ENCODE measurements at places on chromosomes 6 and 20.

GRCh38 chr20:58708246-58708931 lies 15.8 kb downstream of the NPEPL1 start:
- DNase-seq: no peak

DNA sequence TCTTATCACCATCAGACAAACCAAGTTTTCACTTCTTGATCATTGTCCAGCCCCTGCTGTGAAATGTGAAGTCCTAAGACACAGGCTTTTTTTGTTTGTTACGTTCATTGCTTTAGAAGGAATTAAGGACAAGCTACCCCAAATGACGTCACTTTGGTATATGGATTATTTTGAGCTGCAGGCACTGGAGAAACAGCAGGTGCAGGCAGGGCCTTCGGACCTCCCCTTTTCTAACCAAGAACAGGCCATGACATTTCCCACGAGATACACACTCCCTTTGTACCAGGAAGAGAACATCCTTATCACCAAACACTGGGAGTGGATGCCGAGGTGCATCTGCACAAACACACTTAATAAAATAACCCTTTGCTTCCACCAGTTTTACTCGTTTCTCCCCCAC lies 418.0 kb upstream of the SULF2 start:
- DNase-seq: no peak

GRCh38 chr6:107129370-107129925 lies 14.1 kb upstream of the BEND3 start:
- no peak for DNase-seq

DNA sequence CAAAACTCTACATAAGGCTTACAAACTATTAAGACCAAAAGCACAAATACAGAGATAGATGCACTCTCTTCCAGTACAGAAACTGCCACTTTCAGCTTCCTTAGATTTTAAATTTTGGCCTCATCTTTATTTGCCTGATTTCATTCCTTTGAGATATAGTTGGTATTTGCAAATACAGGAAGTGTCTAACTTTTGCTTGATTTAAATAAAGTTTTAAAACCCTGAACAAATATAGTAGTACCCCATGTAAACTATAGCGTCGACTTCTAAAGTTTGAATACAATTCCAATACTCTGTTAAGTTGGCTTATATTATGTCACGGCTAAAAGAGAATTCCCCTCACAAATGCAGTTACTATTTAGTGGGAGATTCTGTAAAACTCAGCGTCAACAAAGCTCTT lies 1.2 kb upstream of the CLDN20 start:
- no peak for DNase-seq

DNA sequence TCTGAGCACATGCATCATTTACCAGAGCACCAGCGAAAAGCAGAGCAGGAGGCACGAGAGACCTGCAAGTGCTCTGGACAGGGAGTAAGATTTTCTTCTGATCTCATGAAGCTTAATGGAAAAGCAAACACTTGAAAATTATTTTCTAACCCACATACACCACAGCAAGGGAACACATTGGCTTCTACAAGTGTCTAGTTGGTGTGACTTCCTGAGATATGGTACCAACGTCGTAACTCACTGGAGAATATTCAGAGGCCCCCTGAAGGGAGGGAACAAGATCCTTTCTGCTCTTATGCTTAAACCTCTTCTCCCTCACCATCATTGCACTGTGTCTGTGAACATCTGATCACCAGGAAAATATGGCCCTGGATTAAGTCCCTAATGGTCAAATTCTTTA lies 48.6 kb downstream of the PSMB1 start:
- no peak for DNase-seq

DNA sequence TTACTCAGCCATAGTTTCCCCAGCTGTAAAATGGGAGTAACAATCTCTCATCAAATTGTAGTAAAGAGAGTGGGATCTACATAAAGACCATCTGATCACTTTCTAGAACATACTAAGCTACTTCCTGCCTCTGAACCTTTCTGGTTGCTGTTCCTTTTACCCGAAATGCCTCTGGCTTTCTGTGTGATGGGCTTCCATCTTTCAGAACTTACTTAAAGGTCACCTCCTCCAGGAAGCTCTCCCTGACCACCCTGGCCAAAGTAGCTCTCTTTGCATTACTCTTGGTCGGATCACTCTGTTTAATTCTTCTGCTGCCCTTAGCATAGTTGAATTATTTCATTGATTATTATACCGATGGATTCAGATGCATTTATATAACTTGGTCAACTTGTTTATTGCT lies 171.0 kb downstream of the BMP7 start:
- no peak for DNase-seq

DNA sequence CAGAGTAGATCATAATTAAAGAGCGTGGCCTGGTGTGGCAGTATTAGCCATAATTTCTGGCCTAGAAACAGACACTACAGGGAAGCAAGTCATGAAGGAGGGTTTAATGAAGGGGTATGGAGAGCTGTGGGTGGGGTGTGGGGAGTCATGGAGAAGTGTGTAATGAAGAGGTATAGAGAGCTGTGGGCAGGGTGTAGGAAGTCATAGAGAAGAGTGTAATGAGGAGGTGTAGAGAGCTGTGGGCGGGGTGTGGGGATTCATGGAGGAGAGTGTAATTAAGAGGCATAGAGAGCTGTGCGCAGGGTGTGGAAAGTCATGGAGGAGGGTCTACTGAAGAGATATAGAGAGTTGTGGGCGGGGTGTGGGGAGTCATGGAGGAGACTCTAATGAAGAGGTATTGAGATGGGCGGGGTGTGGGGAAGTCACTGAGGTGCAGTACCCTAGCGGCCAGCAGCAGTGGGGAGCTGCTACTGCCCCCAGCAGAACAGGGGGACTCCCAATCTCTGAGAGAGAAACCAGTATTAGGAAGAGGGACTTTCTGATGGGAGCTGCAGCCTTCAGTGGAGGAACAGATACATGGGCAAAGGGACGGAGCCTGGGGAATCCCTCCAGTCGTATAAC lies 145.4 kb upstream of the FOXA2 start:
- no peak for DNase-seq

DNA sequence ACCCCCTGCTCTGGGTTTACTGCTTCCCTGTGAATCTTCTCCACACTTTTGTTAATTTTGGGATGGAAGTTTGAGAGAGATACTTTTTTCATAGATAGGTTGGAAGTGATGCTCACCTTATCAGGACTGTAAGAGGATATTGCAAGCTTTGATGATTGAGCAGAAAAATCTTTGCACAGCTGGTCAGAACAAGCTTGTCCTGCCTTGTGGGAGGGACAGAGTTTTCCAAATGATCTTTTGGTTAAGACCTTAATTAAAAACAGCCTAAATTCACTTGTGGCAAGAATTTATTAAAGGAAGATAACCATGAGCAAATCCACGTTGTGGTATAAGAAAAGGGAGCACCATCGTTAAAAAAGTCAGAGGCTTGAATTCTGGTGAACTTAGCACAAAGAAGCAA lies 32.2 kb downstream of the E2F3 start:
- no peak for DNase-seq

GRCh38 chr6:146335336-146335735 lies 208.3 kb upstream of the RAB32 start:
- no peak for DNase-seq

GRCh38 chr20:7850775-7851490 lies 89.3 kb downstream of the HAO1 start:
- no peak for DNase-seq

GRCh38 chr6:19719691-19720128 lies 117.5 kb upstream of the ID4 start:
- DNase-seq: no peak

DNA sequence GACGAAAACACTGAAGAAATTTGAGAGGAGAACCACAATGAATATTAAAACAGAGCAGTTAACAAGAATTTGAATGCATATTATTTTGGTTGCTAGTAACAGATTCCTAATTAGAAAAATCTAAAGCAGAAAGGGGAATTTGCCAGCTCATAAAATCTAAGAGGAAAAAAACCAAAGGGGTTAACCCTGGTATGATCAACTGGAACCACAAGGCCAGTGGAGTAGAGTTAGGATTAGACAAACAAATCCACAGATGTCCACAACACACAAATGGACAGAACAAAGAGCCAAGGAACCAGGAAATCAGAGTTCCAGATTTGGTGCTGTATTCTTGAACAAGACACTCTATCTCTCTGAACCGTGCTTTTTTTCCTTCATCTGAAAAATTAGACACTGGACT lies 195.0 kb downstream of the TASP1 start:
- no peak for DNase-seq

DNA sequence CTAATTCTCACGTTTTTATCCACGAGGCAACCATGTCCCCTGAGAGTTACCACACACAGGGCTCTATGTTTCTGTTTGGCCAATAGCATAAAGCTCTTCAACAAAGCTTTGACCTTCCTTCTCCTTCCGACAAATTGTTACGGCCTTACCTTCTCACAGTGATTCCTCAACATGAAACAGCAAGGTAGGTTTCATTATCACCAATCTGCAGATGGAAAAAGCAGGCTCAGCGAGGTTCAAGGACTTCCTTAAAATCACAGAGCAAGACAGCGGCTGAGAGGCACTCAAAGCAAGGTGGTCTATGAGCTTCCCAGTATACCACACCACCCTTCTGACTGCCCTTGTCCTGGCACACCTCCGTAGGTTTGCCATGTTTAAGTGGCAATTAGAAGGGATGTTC lies 360.0 kb downstream of the CD83 start:
- DNase-seq: no peak
